Stimulated activated naive CD8-positive, alpha-beta T cell treated with anti-CD3 and anti-CD28 coated beads, Interleukin-15, amount 100 ng/mL, for 72 hours (primary cell): ENCODE measurements at places on chromosomes 2 and 18.

- DNase-seq, result no peak
Observed at GRCh38 chr2:11405599-11406266, 60.2 kb downstream of the E2F6 start.

GRCh38 chr2:218296847-218297246 is 4.5 kb upstream of the TMBIM1 start:
- DNase-seq, result no peak

- DNase-seq, result no peak
Observed at GRCh38 chr2:151824886-151825285, 3.3 kb downstream of the ARL5A start.

- DNase-seq, result no peak
Observed at GRCh38 chr2:166115589-166115988, 12.2 kb downstream of the SCN1A start.

- no peak for DNase-seq
Observed at GRCh38 chr2:16244153-16244965, 304.0 kb downstream of the MYCN start.

DNA sequence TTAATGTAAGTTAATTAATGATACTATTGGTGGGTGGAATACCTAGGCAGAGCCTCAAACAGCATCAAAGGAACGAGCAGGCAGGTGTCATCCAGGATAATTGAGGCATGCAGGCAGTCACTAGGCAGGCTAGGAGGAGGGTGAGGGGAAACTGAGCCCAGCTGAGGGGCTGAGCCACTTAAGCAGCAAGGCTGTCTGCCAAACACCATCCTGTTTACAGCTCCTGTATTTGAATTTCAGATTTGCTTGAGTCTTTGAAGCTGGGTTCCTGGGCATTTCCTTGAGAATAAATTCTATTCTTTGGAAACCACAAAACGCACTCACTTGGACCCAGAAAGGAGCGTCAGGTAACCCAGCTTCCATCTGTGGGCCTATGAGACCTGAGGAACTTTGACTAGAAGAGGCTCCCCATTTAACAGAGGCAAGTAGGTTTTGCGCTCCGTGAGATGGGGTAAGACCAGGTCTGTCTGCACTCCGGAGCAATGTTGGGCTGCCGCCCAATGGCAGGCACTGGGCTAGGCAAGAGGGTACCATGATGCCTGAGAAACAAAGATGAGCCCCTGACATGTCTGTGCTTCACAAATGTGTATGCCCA is 2.0 kb downstream of the EDAR start:
- peak; percentile 21 for DNase-seq

GRCh38 chr2:44131177-44131576 is 37.5 kb upstream of the PPM1B start:
- no peak for DNase-seq
